ENCODE measurements at places on chromosomes 4 and X.

DNA sequence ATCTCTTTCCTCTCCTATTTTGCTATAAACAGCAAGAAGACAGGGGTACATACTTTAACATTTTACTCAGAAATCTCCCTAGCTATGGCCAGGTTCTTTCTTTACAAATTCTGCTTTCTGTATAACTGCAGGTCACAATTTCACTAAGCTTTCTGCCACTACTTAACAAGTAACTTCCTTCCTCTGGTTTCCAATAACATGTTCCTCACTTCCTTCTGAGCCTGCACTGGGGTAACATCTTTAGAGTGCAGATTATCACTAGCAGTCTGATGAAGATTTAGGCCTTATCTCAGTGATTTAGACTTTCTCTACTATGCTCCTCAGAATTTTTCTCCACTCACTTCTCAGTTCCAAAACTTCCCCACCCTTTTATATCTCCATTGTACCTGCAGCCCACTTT, 1930.5 kb upstream of the AGA start:
- DNase-seq = no peak

DNA sequence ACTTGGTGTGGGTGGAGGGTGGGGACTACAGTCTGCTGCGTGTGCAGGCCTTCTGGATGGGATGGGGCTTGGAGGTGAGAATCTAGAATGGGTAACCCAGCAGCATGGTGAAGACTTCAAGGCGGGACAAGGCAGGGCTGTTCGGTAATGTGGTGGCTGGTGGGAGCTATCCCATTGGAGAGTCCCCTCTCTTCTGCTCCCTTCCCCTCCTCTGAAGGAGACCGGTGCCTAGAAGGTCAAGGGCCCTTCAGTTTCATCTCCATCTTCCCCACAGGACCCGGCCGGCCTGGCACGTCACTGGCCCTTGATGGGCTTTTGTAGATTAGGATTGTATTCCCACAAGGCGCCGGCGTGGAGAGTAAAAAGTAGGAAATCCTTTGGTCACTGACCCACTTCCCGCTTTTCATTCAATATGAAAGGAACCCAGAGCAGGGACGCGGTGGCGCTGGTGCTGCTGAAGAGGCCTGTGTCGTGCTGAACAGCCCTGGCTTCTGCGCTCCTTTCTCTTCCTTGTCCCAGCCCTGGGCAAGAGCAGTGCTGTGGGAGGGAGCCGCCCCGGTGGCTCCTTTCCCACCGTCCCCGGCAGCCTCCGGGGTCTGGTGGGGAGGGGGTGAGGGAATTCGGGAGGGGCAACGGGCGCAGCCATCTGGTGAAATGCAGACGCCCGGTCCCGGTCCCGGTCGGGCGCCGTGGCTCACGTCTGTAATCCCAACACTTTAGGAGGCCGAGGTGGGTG, 7.3 kb upstream of the HMGB3 start:
- DNase-seq = no peak

GRCh38 chr4:38383646-38384121, 280.3 kb upstream of the KLF3 start:
- DNase-seq = no peak

DNA sequence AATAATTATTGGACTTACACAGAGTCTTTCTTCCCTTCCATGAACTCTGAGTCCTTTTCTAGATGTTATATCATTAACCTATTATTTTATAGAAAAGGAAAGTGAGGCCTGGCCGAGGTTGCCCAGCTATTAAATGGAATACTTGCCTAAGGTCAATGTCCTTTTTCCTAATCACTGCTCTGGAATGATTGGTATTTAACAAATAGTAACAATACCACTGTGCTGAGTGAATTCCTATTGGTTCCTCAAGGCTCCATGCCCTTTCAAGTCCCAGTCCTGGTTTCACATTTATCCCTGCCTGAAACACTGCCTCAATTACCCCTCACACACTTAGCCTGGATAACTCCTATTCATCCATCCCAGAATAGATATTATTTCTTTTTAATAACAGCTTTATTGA, 6.2 kb downstream of the TCEAL9 start:
- DNase-seq = no peak

DNA sequence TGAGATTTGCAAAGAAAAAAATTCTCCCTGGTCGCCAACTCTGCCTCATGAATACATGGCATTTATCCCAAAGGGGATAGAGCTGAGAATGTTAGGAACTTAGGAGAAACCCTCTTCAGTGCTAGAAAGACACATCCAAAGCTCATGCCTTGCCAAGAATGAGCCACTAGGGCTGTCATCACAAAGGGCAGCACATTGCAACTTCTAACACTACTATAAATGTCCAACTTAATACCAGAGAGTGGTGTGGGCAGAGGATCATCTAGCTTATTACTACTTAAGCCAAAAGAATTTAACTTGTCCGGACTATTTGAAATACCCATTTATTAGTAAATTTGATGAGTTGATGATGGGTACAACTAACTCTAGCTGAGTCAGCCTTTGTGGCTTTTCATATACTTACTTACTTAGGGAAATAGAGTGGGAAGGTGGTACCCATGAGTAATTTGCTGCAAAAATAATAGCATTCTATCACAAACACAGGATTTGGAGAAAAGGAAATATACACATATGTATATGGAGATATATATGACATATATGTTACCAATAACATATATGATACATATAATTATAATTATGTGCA, 66.3 kb upstream of the GAB1 start:
- no peak for DNase-seq
